DMS79 treated with DMSO at 0.1 percent for 48 hours (cell line): ENCODE measurements at places on chromosomes 2 and 18.

GRCh38 chr2:100902817-100903405 lies 83.0 kb downstream of the NPAS2 start:
- DNase-seq: no peak

DNA sequence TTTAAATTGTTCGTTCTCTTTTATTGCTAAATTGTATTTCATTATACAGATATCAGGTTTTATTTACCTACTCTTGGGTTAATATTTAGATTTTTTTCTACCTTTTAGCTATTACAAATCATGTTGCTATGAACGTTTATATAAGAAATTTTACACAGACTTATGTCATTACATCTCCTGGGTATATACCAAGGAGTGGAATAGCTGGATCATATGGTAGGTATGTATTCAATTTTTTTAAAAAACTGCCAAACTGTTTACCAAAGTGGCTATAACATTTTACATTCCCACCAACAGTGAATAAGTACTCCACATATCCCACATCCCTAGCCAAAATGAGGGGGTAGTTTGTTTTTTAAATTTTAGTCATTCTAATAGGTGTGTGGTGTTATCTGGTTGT lies 32.3 kb upstream of the BAZ2B start:
- DNase-seq: no peak

DNA sequence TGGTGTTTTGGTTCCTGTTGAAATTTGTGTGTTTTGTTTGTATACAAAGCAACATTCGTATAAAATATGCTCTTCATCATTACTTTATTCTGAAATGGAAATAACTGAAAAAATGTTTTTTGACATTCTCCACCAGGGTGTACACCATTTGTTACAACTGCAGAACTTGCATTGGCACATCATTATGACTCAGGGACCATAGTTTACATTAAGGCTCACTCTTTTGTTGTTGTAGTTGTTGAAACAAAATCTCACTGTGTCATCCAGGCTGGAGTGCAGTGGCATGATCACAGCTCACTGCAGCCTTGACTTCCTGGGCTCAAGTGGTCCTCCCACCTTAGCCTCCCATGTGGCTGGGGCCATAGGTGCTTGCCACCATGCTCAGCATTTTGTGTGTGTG lies 676.6 kb downstream of the TDRD15 start:
- no peak for DNase-seq

- no peak for DNase-seq
These were observed 158.0 kb downstream of the EN1 start for GRCh38 chr2:118689456-118689855.

GRCh38 chr18:49619801-49620200 lies 57.9 kb downstream of the LIPG start:
- DNase-seq: no peak

DNA sequence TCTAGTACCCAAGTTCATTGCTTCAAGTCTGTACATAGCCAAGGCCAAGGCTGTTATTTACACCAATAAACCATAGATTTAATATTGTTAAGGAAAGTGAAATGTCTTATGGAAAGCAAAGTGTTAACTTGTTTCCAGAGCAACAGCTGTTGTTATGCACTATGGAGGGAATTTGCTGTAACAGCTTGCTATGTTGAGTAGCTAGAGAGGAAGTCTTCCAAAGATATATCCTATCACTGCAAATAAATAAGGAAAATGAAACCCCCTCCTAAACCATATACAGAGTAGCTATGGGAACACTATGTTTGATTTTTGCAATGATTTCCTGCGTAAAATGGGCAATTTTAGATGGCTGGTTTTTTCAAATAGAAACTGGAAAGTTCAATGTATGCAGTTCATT lies 21.1 kb downstream of the TMEM182 start:
- no peak for DNase-seq

GRCh38 chr18:46336278-46337111 lies 232.3 kb downstream of the HAUS1 start:
- peak; percentile 19 for DNase-seq

DNA sequence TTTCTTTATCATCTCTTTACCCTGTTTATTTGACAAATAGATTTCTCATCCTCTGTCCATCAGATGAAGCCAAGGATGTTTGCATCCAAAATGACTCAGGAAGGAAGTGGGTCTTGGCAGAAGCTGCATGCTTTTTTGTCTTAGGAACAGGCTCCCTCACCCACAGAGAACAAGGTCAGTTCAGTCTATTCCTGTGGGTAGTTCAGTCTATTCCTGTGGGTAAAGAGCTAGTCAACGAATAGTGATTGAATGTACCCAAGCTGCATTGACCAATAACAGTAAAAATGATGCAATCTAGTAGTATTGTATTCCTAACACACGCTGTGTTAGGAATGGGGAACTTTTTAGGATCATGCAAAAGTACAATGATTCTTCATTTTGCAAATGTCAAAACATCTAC lies 290.8 kb upstream of the TANK start:
- no peak for DNase-seq

GRCh38 chr2:126932966-126933710 lies 34.4 kb downstream of the TEX51 start:
- DNase-seq: no peak

DNA sequence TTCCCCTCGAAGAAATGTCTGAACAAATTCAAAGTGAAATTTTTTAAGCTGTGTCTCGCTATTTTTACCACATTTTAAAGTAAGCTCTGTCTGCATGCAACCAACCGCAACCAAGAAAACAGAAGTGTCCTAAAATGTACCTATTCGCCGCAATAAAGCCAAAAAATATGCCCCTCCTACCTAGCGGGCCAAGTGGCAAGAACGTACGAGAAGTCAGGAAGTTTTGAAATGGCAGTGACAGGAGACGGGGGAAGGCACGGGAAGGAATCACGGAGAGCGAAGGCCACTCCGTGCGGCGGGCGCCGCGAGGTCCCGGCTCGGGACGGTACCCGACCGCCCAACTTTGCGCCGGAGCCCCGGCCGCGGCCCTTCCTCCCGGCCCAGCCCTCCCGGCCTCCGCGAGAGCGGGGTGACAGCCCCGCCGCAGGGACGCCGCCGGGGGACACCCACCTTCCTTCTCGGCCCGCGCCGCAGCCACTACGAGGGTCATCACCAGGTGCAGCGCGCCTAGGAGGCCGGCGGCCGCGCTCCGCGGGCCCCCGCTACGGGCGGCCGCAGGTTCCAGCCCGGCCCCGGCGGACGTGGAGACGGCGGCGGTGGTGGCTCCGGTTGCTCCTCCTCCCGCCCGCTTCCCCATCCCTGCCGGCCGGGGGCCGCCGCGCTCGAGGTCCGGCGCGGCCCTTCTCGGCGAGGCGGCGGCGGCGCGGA lies 568 bp downstream of the TMEM131 start:
- DNase-seq: peak; percentile 63

DNA sequence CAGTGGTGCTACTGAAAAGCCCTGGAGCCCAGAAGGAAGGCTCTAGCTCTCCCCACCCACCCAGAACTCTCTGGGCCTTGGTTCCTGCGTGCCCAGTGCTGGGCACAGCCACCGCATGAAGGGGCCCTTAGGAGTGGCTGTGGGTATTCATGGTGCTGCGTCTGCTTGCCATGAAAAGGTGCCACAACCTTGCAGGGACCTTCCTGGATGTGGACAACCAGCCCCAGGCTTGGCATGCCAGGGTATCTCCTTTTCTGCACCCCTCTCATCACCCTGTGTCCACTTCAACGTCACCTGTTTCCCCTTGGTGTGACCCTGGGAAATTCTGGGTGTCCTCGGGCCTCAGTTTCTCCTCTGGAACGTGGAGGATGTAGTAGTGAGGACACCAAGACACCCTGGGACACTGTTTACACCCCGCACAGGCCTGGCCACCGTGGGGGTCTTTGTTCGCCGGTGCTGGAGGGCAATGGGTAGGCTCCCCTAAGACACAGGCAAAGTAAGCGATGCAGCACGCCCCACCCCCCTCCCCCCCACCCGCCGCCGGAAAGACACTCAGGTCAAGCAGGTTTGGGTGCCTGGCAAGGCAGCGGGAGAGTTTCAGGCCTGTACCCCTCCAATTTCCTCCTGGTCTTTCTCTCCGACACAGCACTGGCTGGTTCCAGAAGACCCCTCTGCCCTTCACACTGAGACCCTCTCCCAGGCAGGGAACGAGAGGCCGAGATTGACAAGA lies 34.8 kb upstream of the TAF1B start:
- DNase-seq: no peak

- DNase-seq: peak; percentile 48
These were observed 23.7 kb downstream of the METTL4 start for GRCh38 chr18:2547477-2548087.

GRCh38 chr2:203510941-203511305 lies 24.2 kb downstream of the RAPH1 start:
- DNase-seq: no peak

DNA sequence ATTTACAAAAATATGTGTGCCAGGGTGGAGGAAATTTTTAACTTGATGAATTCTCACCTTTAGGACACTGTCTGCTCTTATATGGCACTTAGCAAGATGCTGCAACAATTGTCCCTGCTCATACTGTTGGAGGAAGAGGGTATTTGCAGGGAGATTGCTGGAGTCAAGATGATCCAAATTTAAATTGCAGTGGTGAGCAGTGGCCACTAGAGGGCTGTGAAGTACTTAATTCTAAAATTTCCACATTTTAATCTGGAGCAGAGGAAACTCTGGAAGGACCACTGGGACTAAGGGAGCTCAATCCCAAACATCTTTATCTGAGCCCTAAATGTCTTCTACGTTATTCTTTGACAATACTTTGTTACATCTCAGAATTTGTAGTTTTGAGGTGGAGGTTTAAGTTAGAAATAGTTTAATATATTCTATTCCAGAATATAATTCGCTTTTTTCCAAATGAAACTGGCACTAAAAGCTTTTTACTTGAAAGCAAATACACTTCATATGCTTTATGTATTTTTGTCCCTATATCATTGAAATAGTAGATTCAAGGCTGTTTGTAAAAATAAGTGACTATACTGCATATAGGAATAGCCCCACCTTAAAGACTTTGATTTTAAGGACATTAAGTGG lies 33.0 kb upstream of the PTH2R start:
- DNase-seq: peak; percentile 20

DNA sequence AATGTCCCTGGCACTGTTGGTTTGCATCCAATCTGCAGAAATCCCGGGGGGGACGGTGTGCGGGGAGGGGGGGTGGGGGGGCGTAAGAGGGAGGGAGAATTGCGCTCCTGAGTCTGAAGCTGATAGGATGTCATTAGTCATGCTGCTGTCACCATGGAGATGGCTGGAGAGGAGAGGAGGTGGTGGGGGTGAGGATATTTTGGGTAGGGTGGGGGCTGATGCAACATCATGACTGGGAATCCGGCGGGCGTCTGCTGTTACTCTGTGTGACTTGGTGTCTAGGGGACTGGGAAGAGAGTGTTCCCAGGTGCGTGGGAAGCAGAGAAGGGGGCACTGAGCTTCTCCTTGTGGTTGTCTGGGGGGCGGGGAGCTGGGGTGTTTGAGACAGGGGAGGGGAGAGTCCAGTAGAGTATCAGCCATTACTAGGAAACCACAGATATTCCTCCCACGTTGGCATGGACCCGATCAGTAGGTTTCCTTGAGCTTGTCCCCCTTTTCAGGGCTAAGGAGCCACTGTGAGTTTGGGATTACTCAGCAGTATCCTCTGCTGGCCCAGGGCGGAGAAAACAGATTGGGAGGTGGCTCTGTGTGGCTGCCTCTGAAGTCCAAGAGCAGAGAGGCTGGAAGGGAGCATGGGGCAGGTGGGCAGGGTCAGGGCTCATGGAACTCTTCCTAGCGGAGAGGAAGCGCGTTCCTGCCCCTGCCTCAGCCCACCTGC lies 18.9 kb downstream of the TET3 start:
- no peak for DNase-seq

- DNase-seq: no peak
These were observed 40.0 kb downstream of the DNMT3A start for GRCh38 chr2:25301453-25302352.

GRCh38 chr2:46303233-46303632 lies 6.0 kb downstream of the EPAS1 start:
- DNase-seq: no peak

DNA sequence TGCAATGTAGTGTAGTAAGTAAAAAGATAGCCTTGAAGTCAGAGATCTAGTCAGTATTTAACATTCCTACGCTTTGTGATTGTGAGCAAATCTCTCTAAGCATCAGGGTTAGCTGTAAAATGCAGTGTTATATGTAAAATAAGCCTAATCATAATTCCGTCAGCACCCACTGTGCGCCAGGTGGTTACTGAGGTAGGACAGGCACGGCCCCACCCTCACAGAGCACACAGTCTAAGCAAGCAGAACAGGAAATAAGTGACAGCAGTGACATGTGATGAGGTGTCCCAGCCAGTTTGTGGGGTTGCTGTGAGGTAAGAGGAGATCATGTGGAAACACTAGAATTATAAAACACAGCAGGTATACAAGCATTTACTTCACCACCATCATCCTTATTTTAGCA lies 267.1 kb downstream of the ICOS start:
- DNase-seq: no peak

DNA sequence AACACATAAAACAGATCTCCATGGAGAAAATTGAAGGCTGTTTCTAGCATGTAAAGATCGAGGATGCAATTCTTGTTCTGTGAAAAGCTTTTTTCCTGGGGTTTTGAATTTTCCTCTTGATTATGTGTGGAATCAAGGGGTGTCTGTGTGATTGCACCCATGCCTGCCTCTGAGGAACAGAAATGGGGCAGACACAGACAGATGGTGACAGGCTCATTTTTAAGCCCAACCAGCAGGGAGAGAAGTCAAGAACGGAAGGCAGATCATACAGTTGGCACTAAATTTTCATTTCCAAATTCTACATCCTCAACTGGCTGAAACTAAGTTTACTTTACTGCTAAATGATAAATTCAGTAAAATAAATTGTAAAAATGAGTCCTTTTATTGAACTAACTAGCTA lies 1037.7 kb upstream of the KLHL29 start:
- DNase-seq: no peak

GRCh38 chr2:15693926-15694588 lies 102.4 kb downstream of the DDX1 start:
- DNase-seq: peak; percentile 42

GRCh38 chr18:63098018-63098981 lies 221.3 kb downstream of the BCL2 start:
- DNase-seq: no peak

GRCh38 chr2:85772019-85772745 lies 18.4 kb downstream of the ATOH8 start:
- DNase-seq: peak; percentile 99

- peak; percentile 59 for DNase-seq
These were observed 629 bp downstream of the NRBP1 start for GRCh38 chr2:27428978-27429541.

DNA sequence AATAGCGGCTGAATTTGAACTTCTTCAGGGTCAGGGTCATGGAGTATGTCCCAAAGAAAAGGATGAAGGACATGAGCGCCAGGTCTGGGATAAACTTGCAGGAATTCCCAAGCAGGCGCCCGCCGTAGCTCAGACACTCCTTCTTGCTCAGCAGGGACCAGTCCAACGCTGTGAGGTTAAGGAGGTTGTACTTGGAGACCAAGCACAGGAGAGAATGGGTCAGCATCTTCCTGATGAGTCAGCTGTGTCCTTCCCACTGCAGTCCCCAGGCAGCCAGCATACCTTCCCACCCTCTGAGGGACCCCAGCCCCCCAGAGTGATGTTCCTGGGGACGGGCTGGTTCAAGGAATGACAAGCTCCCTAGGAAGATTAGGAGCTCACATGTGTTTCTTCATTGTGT lies 40.9 kb downstream of the MTHFD2 start:
- DNase-seq: no peak

- DNase-seq: no peak
These were observed 252.8 kb upstream of the GYPC start for GRCh38 chr2:126403039-126403628.

GRCh38 chr2:65182570-65182969 lies 45.1 kb upstream of the ACTR2 start:
- no peak for DNase-seq
